ENCODE measurements at places on chromosomes 2 and 18.

GRCh38 chr2:85237849-85238565 is 89.8 kb downstream of the TGOLN2 start:
- DNase-seq, result no peak

GRCh38 chr2:234164493-234165413 is 114.3 kb downstream of the SPP2 start:
- DNase-seq, result no peak

- DNase-seq, result no peak
These were observed 164.9 kb upstream of the ZFP36L2 start for GRCh38 chr2:43391201-43391877.

- DNase-seq, result no peak
These were observed 90.5 kb downstream of the TMEM185B start for GRCh38 chr2:120132691-120133090.

- DNase-seq, result peak; percentile 90
These were observed 140.8 kb downstream of the DDX1 start for GRCh38 chr2:15732341-15733077.

- DNase-seq, result no peak
These were observed 254.2 kb downstream of the KCNS3 start for GRCh38 chr2:18132697-18133096.

DNA sequence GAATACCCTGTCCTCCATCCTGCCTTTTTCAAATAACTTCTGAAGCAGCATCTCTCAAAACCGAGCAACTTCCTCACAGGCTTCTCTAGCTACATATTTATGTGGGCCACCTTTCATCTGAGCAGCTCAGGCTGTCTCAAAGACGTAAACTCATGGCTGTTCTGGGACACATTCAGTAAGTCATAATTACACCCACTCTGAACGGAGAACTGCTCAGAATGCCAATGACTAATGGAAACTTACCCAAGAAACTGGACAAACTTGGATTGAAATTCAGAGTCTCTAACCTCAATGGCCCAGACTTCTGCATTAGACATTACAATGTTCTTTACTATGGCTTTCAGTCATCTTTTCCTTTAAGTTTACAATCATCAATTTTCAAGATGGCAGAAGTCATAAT is 145.2 kb downstream of the RAD51AP2 start:
- DNase-seq, result no peak

DNA sequence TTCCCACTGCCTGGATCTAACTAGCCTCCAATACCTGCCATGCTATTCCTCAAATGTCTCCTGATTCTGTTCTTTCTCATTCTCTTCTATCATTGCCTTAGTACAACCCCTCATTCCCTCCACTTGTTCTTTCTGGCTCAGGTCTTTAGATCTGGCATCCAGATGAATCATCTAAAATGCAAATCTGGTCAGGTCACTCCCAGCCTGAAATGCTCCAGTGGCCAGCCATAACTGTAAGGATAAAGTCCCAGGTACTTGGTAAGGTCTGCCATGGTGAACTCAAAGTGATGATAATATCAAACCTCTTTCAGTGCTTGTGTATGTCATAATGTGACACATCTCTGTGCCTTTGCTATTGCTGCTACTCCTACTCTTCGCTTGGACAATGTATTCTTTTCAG is 2.9 kb upstream of the SNRNP27 start:
- no peak for DNase-seq

DNA sequence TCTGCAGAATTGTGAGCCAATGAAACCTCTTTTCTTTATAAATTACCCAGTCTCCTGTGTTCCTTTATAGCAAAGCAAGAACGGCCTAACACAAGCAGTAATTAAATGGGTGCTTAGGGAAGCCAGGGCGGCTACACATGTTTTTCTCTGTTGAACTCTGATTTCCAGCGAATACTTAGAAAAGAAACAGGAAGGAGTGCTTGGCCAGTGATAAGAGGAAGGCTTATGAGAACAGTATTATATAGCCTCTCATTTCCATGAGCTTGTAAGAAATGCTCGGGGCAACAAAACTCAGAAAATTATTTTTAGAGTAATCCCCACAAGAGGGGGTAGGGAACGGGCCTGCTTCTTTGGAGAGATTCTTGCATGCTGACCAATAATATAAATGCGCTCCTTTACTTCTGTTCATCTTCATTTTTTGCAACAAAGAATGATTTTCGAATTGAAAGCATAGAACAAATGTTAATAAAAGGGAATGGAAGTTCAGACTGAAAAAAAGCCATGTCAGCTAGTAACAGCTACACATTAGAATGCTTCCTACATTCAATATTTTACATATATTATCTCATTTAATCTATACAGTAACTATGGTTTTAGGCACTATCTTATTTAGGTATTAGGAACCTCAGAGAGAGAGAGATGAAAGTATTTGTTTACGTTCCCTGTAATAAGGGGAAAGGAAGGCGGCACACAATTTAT is 49.7 kb upstream of the CCDC85A start:
- no peak for DNase-seq

- DNase-seq, result no peak
These were observed 25.1 kb upstream of the GPR17 start for GRCh38 chr2:127620866-127621265.

DNA sequence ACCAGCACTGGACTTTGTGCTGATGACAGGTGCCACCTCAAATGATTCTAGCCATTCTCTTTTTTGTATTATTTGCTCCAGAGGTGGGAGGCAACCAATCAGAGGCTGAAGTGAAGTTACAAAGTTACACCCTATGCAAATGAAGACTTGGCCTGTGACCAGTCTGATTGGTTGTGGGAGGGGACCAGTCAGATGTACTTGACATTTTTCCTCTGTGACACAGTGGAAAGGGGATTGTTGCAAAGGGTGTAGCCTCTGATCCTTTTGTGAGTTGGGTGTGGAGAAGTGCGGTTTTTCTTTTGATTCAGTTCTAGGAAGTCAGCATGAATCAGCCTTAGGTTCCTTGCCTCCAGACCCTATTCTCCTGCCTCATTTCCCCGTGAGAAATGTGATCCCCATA is 244.0 kb downstream of the ARL6IP6 start:
- DNase-seq, result no peak

GRCh38 chr2:213185147-213185822 is 33.9 kb upstream of the IKZF2 start:
- DNase-seq, result no peak

GRCh38 chr2:48756289-48756688 is 765 bp upstream of the LHCGR start:
- DNase-seq, result no peak

DNA sequence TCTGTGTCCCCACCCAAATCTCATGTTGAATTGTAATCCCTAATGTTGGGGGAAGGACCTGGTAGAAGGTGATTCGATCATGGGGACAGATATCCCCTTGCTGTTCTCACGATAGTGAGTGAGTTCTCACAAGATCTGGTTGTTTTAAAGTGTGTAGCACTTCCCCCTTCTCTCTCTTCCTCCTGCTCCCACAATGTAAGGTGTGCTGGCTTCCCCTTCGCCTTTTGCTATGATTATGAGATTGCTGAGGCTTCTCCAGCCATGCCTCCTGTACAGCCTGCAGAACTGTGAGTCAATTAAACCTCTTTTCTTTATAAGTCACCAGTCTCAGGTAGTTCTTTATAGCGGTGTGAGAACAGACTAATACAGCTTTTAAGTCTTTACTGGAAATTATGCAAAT is 193.3 kb upstream of the RBBP8 start:
- DNase-seq, result no peak

DNA sequence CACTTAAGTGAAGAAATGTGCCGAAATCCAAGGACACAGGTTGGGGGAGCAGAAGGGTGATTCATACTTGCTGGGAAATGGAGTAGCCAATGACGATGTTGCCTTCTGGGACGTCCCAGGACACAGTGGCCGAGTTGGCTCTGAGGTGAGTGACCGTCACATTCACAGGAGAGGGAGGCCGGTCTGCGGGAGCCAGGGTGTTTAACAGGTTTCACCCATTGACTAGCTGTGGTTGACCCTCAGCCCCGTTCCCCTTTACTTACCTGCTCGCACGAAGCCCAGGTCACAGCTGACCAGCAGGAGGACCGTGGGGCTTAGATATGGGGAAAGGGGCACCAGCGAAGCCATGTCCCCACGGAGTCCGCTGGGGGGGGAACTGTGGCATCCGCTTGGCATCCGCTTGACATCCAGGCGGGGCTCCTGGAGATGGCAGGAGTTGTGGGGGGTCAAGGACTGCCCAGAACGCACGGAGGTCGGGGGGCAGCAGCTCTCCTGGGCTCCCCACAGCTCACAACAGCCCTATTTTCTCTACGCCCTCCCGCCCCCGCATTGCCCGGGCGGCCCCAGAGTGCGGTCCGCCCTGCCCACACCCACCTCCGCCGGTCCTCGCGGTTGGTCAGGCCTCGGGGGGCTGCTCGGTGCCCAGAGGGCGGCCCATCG is 586 bp downstream of the FNDC4 start:
- no peak for DNase-seq

DNA sequence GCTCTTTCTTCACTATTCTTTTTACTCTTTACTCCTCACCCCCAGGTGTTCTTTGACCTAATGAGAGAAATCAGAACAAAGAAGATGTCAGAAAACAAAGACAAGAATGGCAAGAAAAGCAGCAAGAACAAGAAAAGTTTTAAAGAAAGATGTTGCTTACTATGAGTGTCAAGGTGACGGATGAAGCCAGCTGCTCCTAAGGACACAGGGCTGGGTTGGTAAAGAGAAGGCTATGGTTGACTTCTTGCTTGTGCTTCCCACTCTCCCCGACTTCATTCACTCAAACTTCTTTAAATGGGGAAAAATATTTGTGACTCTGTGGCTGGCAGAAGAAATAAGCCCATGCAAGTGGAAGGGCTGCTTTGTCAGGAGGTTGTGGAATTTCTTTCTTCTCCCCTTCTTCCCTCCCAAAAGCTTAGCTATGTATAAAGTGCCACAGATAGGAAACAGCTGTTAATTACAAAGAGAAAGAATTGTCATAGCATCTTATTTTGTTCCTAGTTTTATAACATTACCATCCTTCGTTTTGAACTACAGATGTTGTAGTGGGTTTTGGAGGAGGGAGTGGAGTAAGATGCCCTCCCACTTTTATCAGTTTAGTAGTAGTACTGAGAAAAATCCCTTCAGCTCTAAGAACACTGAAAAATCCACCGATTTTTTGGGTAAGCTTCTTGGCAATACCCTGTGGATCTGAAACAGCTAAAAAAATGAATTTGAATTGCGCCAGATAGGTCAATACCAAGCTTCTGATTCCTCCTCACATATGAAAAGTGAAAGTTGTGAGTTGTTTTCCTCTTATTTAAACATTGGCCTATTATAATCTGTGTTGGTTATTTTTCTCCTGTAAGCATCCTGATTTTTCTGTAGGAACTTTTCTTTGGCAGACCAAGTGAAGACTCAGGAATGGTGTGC is 40.7 kb downstream of the RALB start:
- DNase-seq, result no peak

- no peak for DNase-seq
These were observed 52.6 kb downstream of the NCK2 start for GRCh38 chr2:105797298-105797819.

DNA sequence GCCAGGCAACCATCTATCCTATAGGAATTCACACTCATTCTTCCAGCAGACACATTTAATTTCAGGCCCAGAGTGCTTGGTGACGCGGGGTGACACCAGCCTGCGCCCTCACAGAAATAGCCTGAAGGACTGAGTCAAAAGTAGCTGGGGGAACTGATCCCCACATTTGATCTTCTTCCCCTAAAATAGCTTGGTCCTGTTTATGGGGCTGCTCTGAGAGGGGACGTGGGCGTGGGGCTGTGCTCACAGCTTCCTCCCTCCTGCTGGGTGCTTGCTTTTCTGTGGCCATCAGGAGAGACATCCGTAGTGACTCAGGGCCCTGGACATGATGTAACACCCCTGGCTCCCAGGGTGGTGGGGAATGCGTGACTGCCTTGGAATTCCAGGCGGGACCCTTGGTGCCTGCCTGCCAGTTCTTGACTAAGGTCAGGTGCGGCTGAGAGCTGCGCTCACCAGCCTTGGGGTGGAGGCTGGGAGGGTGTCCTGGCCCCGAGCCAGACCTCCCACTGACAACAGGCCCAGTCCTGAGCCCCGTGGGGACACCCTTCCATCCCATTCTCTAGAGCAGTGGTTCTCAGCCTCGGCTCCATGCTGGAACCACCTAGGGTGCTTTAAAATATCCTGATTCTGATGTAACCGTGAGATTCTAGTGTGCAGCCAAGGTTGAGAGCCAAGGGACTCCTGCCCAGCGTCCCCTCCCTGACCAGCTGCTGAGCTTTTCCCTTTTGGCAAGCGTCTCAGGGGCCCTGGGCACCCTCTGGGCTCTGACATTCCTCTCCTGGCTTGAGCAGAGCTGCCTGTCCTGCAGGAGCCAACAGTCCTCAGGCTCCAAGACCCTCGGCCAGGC is 47.4 kb upstream of the SMAD7 start:
- no peak for DNase-seq

DNA sequence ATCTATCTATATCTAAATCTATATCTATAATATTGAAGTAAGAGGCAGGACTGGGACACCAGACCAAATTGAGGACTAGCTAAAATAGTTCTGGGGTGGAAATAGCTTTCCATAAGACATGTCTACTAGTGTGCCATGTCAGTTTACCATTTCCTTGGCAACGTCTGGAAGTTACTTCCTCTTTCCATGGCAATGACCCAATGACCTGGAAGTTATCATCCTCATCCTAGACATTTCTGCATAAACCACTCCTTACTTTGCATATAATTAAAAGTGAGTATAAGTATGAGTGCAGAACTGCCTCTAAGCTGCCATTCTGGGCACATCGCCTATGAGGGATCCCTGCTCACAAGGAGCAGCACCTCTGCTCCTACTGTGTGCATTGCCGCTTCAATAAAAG is 734.0 kb upstream of the GCFC2 start:
- DNase-seq, result no peak

- peak; percentile 65 for DNase-seq
These were observed 59.8 kb upstream of the CHRNA1 start for GRCh38 chr2:174824068-174824467.

- no peak for DNase-seq
These were observed 12.1 kb downstream of the MXD1 start for GRCh38 chr2:69926849-69927515.

DNA sequence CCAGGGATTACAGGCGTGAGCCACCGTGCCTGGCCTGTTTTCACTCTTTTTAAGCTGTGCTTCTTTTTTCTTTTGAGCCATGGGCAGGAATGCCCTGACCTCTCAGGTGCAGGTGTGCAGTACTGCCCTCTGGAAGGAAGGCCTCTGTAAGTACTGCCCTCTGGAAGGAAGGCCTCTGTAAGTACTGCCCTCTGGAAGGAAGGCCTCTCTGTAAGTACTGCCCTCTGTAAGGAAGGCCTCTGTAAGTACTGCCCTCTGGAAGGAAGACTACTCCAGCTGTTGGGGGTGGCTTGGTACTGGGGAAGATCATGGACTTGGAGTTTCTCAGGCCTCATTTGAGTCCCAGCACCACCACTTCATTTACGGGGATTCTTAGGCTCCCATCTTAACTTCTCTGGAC is 248.5 kb upstream of the ID2 start:
- no peak for DNase-seq

GRCh38 chr18:80198994-80199748 is 48.1 kb downstream of the PARD6G start:
- no peak for DNase-seq

DNA sequence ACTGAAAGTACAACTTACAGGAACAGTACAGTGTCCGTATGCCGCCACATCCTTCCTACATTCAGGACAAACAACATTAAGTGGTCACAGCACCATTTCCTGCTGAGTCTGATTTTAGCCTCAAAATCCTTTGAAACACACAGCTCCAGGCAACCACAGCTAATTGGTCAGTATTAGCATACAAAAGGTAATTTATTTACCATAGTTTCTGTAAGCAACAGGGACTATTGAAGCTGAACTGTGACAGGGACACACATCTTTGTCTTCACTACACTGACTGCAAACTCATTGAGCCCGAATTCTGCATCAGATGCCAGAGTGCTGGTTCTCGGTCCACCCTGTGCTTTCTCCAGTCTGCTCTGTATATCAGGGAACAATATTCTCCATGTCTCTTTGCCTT is 151.8 kb downstream of the ST6GAL2 start:
- DNase-seq, result no peak

All from NCI-H524 (cell line).